WTC11 (cell line): ENCODE measurements at places on chromosomes 12 and 14.

DNA sequence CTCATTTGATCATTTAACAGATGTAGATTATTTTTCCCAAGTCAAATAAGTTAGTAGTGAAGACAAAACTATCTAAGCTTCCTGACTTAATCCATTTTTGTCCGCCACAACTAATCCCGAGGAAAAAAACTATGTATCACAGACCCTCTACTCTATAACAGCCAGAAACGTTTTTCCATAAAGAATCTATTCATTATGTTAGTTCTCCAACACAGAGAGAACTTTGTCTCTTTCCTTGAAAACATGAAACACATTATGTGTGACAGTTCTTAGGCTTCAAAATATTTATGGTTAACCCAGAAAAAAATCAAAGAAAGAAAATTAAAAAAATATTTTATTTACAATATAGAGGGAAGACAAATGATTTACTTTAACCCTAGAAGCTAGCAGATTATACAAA, 100.1 kb downstream of the PLEKHG7 start:
- DNase-seq, result no peak

DNA sequence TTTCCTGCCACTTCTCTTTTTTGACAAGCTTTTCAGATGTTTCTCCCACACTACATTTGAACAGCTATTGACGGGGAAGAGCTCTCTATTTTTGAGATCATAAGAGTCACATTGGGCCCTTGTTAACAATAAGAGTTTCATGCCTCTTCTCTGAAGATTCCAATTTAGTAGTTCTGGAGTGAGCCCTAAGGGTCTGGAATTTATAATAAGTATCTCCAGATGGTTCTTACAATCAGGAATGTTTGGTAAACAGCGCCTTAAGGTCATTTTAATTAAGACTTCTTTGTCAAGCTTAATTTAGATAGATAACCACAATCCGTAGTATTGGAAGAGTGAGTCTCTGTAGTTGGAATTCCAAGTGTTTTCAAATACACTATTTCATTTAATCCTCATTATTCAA, 60.6 kb upstream of the HECTD1 start:
- DNase-seq, result no peak

DNA sequence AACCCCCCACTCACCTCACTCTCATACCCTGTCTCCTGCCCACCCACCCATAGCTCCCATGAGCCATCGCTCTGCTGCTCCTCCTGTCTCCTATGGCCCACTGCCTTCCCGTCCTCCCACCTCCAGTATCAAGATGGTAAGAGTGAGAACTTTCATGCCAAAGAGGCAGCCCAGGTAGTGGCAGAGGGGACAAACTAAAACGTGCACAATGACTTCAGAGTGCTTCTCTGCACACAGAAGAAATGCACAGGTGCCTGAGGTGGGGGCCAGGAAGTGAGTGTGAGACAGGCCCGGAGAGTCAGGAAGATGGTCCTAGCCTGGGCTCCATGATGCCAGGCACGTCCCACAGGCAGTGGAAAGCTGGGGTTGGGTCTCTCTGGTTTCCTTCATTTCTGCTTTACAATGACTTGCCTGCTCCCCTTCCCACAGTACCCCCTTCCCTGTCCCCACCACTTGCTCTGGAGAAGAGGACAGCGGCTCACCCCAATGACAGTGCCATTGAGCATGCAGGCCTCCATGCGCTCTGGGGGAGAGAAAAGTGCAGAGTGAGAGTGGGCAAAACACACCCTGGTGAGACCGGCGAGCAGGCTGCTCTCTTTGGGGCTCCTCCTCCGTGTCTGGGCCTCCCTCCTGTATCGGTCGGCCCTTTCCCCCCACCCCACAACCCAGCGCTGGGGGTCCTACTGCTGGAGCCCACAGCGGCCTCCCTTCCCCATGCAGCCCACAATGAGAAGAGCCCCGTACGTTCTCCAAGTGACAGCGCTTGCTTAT, 22.8 kb upstream of the ANO2 start:
- no peak for DNase-seq

DNA sequence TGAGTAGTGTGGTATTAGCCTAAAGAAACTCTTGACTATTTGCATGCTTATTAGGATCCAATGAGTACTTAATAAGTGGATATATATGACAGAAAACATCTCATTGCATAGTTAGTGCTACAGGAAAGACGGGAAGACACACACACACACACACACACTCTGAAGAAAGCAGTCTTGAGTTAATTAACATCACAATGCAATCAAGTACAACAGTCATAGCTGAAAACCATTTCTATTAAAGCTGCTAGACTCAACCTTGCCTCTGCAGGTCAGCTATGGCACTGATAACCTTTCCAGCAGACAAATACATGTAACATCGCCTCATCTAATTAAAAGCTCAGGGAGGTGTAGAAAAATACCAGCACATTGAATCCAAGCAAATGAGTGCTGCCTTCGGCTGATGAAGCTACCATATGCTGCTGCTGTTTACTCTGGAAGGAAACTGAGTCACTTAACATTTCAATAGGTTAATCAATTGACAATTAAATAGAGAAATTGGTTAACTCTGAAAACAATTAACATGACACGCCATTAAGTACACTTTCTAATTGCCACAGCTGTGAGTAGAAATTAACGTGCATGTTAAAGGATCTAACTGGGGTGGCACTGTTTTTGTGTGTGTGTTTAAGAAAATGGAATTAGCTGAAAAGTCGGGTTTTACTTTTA, 93.2 kb upstream of the OTX2 start:
- no peak for DNase-seq

DNA sequence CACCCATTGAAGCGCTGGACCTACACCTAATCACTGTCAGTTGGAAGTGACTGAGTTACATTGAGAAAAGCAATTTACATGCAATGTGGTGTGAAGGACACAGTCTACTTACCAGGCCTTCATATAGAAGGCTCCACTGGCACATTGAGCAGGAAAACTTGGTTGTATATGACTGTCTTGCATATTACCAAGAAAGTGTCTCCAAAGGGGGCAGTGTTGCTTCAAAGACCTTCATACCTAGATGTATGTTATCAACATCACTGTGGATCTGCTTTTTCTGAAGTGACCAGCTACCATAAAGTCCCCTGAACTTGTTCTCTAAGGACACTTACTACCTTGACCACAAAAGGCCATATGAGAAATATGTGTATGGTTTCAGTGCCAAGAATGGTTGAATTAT, 64.1 kb downstream of the NELL2 start:
- DNase-seq, result no peak

DNA sequence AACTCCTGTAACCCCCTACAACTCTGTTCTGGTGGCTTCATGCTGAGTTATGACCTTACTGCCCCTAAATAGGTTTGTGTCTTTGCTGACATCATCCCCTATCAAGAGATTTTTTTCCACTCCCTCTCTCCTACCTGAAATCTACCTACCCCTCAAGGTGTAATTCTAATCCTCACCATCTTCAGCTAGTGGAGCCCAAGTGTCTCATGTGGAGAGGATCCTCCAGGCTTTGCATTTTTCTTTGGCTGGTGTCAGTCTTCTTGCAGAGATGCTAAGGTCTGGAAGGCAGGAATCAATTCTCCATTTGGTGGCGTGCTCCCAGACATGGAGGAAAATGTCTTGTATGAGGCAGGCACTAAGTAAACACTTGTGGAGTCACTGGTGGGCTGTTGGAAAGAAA, 74.8 kb upstream of the PRMT8 start:
- no peak for DNase-seq

GRCh38 chr12:29709054-29709453, 74.7 kb downstream of the TMTC1 start:
- no peak for DNase-seq

DNA sequence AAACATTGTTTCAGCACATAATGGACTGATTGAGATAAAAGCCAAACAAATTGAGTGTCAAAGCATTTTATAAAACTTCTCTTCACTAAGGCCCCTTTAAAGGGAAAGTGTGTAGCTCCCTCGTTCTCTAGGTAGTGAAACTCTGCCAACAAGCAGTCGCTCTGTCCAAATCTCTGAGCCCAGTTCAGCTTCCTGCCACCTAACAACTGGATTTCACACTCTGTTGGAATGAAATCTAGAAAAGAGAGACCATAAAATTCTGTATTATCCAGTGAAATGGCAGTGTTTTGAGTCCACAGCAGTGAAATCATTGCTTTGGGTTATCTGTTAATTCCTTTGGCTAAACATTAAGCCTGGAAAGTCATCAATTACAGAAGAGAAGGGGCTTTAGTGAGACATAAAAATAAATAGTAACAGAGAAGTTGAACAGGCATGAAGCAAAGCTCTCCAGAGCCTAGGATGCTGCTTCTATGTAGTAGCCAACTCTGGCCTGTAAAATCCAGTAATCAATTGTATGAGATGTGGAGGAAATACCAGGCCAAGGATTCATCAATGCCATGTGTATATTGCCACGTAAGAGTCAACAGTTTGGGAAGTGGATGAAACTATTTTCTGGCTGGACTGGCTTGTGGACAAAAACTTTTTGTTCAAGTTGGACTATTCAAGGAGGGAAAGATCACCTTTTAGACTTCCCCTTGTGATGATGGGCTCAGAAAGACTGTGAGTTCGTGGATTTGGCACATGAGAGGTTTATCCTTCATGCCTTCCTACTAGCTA, 122.5 kb downstream of the WIF1 start:
- no peak for DNase-seq

DNA sequence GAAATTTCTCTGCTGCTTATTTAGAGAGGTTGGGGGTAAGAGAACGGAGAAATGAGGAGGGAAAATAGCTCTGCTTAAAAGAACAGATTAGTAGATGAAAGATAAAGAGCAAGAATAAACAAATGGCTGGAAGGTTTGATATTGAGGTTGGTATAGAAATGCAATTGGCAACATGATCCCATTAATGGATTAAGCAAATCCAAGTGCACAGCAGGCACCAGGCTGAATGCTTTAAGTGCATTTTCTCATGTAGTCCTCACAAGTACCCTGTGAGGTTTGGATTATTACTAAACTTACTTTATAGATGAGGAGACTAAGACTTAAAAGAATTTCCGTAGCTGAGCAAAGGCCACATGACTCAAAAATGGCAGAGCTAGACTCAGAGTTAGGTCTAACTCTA, 76.9 kb upstream of the ATF1 start:
- no peak for DNase-seq

GRCh38 chr12:53217051-53217930, 10.2 kb upstream of the ITGB7 start:
- peak; percentile 82 for DNase-seq

- DNase-seq, result no peak
Observed at GRCh38 chr14:26856876-26857518, 259.2 kb upstream of the NOVA1 start.

GRCh38 chr14:75069811-75070145, 337 bp downstream of the ZC2HC1C start:
- DNase-seq, result no peak

DNA sequence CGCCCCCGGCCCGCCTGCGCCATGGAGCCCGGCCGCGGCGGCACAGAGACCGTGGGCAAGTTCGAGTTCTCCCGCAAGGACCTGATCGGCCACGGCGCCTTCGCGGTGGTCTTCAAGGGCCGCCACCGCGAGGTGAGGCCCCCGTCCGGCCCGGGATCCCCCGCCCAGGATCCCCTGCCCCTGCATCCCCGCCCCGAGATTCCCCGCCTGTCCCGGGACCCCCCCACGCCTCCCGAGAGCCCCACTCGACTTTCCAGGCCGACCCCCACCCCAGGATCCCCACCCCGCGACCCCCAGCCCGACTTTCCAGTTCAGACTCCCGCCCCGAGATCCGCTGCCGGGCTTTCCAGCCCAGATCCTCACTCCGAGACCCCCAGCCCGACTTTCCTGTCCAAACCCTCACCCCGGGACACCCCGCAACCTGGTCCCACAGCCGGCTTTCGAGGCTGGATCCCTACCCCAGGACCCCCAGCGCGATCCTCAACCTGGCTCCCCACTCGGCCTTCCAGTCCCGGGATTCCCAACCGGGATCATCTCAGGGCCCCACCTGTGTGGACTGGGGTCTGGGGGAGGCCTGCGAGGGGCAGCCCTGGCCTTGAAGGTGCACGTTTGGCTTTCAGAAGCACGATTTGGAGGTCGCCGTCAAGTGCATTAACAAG, 688 bp downstream of the ULK1 start:
- no peak for DNase-seq

- no peak for DNase-seq
Observed at GRCh38 chr12:22658214-22658613, 33.2 kb downstream of the ETNK1 start.

DNA sequence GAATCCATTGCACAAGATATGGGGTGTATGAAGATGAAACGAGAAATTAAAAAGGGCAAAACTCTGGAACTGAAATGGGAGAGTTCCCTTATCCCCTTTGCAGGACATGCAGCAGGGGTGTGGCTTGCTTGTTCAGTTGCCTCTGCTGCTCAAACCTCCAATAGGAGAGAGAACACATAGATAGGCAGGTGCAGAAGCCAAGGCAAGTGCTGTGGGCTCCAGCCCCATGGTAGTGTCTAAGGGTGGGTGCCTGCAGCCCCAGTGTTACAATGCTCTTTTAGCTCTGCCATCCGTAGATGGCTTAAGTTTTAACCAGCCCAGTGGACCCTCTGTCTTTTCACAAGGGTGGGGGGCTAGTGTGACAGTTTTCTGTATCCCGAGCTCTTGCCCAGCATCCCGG, 69.7 kb downstream of the CMAS start:
- DNase-seq, result no peak

- DNase-seq, result no peak
Observed at GRCh38 chr12:59268295-59268809, 327.5 kb upstream of the SLC16A7 start.

- DNase-seq, result no peak
Observed at GRCh38 chr12:14878488-14878887, 7.2 kb downstream of the MGP start.

GRCh38 chr14:89908712-89909450, 45.6 kb downstream of the EFCAB11 start:
- no peak for DNase-seq

DNA sequence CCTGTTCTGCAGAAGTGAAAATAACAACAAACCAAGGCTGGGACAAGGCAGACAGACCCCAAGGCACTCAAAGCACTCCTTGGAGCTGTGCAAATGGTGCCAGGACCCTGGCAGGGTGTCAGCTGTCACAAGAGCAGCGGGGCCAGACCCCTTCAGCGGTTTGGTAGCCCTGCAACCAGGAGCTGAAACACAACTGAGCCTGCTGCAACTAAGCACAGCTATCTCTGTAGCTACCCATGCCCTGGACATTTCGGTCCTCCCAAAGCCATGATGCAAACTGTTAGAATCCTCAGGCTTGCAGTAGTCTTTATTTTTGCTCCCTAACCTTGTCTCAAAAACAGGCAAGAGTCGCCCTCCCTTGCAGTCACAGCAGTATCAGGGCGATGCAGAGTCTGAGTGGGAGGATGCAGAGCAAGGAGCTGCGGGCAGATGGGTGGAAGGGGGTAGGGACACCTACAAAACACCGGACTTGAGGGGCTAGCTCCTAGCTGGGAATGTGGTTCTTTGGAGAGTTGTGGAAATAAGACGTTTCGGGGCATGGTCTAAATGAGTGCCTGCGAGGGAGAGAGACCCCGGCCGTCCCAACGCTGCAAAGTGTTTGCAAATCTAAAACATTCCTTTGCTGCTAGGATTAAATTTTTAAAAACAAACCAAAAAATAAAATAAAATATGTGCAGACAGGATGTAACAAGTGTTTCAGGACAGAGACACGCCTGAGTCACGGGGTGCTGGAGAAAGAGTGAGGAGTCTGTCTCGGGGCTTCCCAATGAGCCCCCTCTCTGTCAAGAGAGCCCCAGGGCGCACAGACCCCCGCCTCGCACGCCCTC, 1.0 kb downstream of the NUAK1 start:
- DNase-seq, result no peak

GRCh38 chr14:58299401-58300330, 1.3 kb downstream of the ARID4A start:
- peak; percentile 47 for DNase-seq
